Globus pallidus (tissue), 1 donor: ENCODE measurements at places on chromosomes 4 and X.

GRCh38 chr4:109432696-109433095 lies 919 bp upstream of the SEC24B start:
- DNase-seq = no peak

GRCh38 chr4:185745891-185746290 lies 66.1 kb downstream of the SORBS2 start:
- DNase-seq = no peak

DNA sequence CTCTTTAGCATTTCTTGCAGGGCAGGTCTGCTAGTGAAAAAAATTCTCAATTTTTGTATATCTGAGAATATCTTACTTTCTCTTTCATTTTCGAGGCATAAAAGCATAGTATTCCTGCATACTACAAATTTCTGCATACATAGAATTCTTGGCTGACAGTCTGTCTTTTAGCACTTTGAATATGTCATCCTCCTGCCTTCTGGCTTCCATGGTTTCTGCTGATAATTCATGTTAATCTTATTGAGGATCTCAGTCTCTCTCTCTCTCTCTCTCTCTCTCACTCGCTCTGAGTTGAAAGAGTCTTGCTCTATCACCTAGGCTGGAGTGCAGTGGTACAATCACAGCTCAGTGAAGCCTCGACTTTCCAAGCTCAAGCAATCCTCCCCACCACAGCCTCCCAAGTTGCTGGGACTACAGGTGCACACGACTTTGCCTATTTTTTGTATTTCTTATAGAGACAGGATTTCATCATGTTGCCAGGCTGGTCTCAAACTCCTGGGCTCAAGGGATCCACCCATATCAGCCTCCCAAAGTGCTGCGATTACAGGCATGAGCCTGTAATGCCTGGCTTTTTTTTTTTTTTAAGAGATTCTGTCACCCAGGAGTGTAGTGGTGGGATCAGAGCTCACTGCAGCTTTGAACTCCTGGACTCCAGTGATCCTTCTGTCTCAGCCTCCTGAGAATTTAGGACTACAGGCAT lies 161.3 kb downstream of the FNIP2 start:
- DNase-seq = no peak

- no peak for DNase-seq
These were observed 40.8 kb downstream of the EVC start for GRCh38 chr4:5751666-5752375.

GRCh38 chrX:40403757-40404156 lies 177.0 kb upstream of the ATP6AP2 start:
- no peak for DNase-seq
